ENCODE measurements at places on chromosomes 5 and 9. TPM values are rescaled to one million over a fixed set of nuclear protein-coding genes. Genes with fewer than 3 reads are reported as not detected.
A peak's percentile ranks its signal among the peaks of the same experiment; 100 is the strongest.

DNA sequence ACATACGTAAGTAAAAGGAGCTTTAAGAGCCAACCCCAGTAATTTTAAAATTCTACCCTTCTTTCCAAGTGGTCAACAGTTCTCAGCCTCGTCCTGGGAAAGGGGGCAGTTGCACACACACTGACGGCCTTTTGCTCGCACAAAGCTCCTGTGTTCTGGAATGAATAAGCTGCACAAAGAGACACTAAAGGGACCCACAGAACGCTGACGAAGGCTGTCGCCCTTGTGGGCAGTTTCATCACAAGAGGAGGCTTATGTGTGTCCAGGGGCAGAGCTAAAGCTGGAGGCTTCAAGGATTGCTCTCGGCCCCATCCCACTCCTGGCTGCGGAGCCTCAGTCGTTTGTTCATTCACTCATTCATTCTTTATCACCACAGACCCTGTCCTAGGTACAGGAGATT lies 67.0 kb upstream of the NEK6 start:
- DNase-seq: peak; percentile 19

BARX1 gene
- total RNA-seq: not detected

GRCh38 chr5:79236362-79236969 lies 535 bp downstream of the JMY start:
- DNase-seq: no peak

FBN2 gene
- total RNA-seq: 6.3 TPM

- no peak for DNase-seq
Observed at GRCh38 chr5:138929571-138929955, 54.4 kb upstream of the LRRTM2 start.

DNA sequence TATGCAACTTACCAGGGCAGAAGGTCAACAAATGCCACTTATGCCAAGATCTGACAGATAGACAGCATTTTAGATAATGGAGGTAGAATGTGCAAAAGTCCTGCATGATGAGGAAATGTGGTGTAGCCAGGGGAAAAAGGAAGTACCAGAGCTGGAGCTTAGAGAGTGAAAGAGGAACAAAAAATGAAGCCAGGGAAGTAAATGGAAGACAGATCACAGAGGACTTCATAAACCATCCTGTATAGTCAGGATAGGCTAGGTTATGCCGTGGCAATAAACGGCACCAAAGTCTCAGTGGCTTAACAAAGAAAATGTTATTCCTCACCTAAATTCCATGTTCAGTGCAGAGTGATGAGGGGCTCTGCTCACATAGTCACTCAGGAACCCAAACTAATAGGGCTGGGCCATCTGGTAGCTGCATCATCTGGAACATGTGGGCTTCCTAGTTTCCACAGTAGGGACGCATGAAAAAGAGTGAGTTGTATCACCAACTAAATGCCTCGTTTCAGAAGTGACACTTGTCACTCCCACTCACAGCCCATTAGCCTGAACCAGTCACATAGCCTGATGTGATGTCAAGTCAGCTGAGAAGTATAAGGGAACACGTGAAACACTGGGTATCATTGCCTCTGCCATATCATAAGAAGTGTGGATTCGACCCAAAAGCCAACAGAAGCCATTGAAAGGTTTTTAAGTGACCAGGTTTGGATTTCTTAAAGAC lies 70.3 kb downstream of the SH3RF2 start:
- DNase-seq: no peak

SIT1 gene
- total RNA-seq: 0.24 TPM

GRCh38 chr5:116479776-116480675 lies 94.6 kb downstream of the SEMA6A start:
- no peak for DNase-seq

DNA sequence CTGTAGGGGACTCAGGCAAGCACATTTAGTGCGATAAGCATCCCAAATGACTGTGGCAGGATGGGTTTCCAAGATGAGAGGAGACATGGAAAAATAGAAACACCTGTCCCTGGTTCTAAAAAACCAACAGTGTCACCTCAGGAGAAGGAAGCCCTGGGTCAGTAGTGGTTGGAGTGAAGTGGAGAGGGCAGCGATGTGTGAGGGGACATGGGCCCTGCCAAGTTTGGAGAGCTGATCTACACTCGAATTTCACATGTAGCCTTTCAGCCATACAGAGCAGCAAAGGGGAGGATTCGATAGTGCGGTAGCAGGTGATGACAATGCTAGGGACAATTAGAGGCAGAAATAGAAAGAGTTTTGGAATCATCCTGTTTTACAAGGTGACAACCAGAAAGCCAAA lies 32.6 kb upstream of the LHX2 start:
- no peak for DNase-seq

ACSL6 gene
- total RNA-seq: 0.62 TPM

DNA sequence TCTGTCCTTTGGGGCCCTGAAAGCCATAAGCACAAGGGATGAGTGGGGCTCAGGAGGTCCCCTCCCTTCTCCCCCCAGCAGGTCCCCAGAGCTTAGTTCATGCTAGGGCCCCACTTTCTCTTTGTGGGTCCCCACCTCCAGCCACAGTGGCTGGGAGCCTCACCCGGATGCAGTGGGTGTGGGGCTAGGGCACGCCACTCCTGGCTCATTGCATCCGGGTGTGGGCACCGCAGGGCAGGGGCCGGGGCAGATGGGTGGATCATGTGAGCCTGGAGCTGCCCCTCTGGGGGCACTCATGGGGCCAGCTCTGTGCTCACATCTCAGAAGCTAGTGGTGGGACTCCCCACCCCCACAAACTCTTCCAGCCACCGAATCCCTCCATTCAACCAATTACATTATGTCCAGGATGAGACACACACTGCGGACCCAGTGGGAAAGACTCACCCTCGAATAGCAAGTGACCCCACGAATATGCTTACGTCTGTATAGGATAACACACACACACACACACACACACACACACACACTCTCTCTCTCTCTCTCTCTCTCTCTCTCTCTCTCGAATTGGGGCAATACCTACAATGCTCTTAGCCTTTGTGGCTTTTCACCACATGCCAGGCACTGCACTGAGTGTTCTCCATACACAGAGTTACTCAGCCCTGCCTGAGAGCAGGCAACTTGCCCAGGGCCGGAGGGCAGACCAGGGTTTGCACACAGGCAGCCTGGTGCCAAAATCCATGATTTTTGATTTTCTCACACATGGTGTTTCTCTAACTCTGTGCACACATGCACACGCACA lies 16.8 kb upstream of the PHYKPL start:
- no peak for DNase-seq

- DNase-seq: no peak
Observed at GRCh38 chr5:122775550-122776542, 966 bp downstream of the SNX2 start.

DNA sequence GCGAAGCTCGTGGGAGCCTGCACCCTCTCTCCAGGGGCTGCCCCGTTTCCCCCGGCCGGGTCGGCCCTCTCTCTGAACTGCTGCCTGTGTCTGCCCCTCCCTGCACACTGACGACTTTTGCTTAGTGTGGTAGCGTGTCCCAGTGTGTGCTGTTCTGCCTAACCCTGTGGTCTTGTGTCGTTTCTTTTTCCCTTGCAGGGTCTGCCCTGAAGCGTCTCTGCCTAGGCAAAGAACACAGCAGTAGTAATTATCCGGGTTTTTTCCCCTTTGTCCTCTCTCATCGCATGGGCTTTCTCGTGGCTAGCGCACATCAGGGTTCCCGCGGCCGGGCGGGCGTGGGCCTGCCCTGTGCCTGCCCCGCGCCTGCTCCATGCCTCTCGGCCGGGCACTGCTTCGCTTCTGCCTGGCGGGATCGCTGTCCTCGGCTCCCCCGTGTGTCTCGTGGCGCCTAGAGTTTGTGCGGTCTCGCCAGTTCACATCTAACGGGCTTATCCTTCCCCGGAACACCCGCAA lies 122.7 kb downstream of the WNK2 start:
- peak; percentile 72 for DNase-seq

DNA sequence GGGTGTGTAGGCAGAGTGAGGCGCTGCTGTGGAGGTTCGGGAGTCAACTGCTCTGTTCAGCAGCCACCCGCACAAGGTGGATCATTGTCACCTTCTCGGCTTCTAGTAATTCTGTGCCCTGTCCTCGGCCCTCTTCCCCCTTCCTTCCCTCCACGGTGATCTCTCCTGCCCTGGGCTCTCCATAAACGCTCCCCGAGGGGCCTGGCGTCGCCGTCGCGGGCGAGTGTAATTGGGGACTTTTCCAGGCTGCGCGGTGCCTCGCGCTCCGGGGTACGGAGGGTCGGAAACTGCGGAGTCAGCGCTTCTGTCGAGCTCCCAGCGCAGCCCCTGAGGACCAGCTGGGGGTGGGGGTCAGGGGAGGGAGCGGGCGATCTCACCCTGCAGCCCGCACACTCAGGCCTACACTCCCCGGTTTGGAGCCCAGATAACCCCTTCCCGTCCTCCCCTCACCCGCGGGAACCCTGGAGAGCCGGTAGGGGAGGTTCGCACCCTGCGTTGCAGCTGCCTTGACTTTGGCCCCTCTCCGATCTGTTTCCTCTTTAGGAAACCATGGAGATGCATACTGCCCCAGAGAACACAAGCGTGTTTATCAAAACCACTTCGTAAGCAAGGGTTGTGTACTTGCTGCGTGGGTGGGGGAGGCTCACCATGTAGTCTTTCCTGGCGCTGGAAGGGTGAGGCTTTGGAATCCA lies 188.3 kb upstream of the ZNF618 start:
- peak; percentile 78 for DNase-seq

ADAM19 gene
- 37.0 TPM for total RNA-seq

GRCh38 chr5:80213466-80213865 lies 42.4 kb downstream of the SERINC5 start:
- no peak for DNase-seq

F12 gene
- total RNA-seq: 0.38 TPM
